ENCODE measurements at places on chromosomes 12 and 14.

- no peak for DNase-seq
These were observed 481.2 kb upstream of the SYT1 start for GRCh38 chr12:78383414-78383813.

GRCh38 chr12:132619386-132620112, 973 bp downstream of the P2RX2 start:
- DNase-seq, result no peak

DNA sequence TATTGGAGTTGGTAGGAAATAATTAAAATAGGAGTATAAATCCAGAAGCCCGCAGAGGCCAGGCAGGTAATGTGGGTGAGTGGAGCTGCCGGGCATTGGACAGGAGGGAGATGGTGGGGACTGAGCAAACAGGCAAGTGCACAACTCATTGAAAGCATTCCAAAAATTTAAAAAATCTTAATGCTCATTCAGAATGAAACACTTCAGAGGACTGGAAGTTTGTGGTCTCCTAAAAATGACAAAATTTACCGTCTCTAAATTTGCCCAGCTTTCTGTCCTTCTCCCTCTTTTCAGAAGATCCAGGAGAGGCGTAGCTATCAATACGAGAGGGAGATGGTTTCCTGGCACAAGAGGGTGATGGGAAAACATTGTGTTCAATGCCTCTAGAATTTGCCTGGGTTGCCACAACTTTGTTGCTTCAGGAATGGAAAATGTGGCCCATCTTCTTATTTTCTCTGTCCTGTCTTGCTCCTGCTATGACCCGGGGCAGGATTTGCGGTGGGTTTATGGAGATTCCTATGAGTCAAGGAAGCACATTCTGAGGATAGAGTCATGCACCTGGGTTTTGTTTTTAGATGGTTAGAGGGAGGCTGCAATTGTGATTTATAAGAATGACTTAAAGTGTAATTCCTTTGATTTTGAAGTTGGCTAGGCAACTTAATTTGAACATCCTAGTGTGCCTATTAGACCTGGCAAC, 72.2 kb downstream of the BORCS5 start:
- DNase-seq, result no peak

- no peak for DNase-seq
These were observed 59.5 kb downstream of the SCARB1 start for GRCh38 chr12:124804011-124804621.

GRCh38 chr14:34620839-34621238, 9.1 kb downstream of the SNX6 start:
- no peak for DNase-seq

DNA sequence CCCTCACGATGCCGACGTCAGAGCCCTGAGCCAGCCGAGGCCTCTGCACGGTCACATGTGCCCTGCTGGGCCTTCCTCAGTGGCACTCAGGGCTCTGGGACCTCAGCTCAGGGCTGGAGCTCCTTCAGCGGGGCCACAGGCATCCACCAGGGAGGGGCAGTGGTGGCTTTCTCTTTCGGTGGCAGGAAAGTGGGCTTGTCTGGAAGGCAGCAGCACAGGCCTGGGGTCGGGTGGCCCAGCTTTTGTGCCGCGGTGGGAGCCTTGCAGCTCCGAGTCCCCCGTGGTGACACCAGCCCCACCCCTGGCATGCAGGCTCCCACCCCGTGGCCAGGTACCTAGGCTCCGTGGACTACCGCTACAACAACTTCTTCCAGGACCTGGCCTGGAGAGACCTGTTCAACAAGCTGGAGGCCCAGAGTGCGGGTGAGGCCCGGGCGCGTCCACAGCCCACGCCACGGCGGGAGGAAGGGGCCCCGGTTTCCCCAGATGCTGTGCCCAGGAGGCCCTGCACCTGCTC, 14.2 kb upstream of the TEX22 start:
- no peak for DNase-seq

GRCh38 chr14:99072433-99072832, 199.6 kb downstream of the BCL11B start:
- DNase-seq, result no peak

- peak; percentile 12 for DNase-seq
These were observed 11.8 kb upstream of the SYNE2 start for GRCh38 chr14:63840981-63841380.

DNA sequence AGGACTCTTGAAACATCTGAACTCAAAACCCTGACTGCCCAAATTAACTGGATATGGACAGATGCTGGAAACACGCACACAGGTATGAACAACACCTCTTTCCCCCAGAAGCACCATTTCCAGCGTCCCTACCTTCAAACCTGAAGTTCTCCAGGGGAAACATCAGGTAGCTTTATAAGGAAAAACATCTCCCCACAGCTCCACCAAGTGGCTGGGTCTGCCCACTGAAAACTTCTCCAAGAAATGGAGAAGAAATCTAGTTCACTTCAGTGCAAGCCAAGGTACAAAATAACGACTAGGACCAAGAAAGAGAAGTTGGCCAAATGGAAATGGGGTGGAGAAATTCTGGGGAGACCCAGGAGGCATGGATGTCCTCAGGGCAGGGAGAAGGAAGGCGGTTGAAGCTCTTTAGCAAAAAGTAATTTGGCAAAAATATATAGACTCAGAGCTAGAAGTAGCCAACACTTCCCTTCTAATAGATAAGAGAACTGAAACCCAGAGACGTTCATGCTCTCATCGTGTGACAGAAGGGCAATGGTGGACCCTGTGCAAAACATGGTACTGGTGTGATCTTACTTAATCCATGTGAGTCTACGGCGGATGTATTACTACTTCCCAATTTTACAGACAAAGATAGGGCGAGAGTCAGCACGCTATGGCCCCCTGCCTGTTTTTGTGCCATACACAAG, 10.5 kb upstream of the NUAK1 start:
- DNase-seq, result no peak

GRCh38 chr14:91744068-91744480, 12.2 kb upstream of the CATSPERB start:
- no peak for DNase-seq

- no peak for DNase-seq
These were observed 15.7 kb upstream of the CIPC start for GRCh38 chr14:77082356-77082755.

DNA sequence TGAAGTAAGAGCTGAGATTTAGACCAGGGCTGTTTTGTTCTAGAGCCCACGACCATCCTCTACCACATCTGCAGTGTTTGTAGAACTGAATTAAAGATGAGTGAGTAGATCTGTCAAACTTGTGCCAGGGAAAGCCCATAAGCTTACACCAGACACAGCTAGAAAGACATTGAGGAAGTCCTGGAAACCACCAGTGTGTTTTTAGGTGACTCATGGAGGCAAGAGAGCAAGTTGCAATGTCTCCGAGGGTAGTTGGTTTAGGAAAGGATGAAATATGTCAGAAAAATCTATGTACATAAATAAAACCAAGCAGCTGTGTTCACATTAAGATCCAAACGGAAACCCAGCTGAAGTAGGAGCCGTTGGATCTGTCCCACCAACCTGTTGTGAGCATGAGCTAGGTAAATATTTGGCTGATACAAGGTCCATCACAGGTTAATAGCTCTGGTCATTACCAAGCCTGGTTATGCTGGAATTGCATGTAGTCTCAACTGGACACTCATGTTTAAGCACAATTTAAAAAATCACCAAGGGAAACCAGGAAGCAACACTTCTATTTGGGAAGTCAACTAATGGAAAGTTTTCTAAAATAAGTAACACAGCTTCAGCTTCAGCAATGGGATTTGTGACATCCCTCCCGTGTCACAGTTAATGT, 49.9 kb upstream of the PLEKHG3 start:
- no peak for DNase-seq

All from stimulated activated naive CD8-positive, alpha-beta T cell treated with anti-CD3 and anti-CD28 coated beads, Interleukin-15, amount 100 ng/mL, for 72 hours (primary cell).